Fibroblast of mammary gland (primary cell): ENCODE measurements at places on chromosomes 2 and 18.

DNA sequence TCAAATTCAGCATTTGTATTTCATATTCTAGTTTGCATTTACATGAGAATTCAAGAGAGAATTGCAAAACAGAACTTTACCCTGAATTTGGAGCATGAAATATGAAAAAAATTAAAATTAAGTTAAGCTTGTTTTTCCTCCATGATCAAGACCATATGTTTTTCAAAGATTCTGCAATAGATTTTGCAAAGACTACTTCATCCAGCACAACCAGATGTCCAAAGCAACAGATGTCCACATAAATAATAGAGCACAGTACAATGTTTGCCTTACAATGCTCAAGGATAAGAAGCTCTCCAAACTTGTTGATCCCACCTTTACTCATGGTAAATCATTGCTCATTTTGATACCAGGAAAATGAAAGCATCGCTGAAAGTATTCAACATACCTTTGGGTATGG lies 25.6 kb downstream of the FAP start:
- DNase-seq: peak; percentile 74

DNA sequence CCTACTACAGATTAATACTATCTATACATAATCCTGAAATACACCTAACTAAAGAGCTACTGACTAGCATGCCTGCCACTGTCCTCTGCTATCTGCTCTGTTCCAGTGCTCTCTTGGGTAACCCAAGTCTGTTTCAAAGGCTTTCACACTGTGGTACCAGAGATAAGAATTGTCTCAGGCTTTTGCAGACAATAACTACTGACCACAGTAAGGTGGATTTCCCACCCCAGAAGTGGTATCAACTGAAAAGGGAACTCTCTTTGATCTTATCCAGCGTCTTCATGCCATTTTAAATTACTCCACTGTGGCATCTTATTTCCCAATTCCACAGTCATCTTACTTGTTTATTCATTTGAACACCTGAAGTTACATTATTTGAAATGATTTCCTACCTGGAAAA lies 190.2 kb downstream of the IKZF2 start:
- no peak for DNase-seq

DNA sequence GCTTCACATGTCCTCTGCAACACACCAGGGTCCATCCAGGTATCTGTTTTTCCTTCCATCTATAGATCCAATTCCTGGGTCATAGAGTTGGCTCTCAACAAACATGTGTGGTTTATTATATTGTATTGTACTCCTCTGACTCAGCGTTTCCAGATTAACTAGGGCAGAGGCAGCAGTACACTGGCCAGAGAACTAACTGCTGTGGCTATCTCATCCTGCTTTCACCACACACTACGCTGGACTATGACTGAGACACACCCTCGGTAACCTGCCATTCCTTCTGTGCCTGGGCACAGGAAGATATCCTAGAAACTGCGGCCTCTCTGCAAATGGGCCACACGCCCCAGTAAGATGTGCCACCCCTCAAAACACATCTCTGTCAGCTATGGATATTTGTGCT lies 159.8 kb upstream of the STK17B start:
- DNase-seq: peak; percentile 93

DNA sequence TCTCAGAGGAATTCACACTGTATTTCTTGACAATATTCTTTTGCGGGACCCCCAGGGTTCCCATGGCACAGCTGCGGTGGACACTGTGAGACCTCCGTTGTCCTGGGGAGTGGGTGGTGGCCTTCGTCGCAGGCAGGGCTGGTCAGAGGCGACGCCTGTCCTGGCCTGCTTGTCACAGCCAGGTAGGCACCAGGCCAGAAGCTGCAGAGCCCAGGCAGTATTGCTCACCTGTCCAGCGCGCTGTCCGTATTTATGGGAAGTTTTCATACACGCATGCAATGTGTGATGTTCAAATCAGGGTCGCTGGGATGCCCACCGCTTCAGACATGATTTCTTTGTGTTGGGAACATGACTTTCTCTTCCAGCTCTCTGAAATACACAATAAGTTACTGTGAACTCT lies 126.6 kb downstream of the RTP5 start:
- no peak for DNase-seq

DNA sequence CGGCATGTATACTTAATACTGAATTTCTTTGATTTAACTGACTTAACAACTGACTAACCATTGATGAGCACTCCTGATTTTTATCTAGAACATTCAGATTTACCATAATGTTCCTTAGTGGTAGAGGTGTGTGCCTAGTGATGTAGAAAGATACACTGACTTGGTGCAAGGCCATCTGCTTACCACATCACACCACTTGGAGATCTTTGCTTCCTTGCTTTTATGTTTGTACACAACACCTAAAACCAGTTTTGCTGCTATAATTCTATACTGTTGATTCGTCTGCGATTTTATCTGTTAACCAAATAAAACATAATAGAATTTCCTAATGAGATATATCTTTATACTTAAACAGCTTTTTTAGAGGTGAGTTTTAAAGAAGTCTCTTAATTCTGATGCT lies 3.9 kb upstream of the FARP2 start:
- DNase-seq: no peak

GRCh38 chr18:22300665-22301636 lies 116.8 kb downstream of the CTAGE1 start:
- DNase-seq: no peak

DNA sequence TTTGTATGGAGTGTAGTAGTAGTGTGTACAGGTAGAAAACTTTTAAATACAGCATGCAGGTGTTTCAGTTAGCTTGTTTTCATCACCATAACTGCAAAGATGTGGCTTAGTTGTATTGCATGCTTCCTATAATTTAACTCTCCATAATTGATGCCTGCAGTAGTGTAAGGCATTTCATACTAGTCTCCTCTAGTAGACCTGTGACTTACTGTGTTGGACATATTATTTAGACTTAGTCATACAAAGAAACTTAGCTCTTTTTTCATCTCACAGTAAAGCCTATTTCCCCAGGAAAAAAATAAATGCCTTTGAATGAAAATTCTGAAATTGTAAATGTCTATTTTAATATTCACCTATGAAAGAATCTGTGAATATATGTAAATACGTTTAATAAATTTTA lies 52.8 kb upstream of the TWSG1 start:
- no peak for DNase-seq

GRCh38 chr2:98903767-98904485 lies 32.1 kb downstream of the CRACDL start:
- DNase-seq: no peak

- DNase-seq: no peak
These were observed 293.8 kb downstream of the LRRTM4 start for GRCh38 chr2:77228391-77228790.

GRCh38 chr2:220373878-220374277 lies 746.4 kb downstream of the SLC4A3 start:
- peak; percentile 6 for DNase-seq

GRCh38 chr2:172086241-172087206 lies 1.2 kb downstream of the DLX1 start:
- DNase-seq: no peak

DNA sequence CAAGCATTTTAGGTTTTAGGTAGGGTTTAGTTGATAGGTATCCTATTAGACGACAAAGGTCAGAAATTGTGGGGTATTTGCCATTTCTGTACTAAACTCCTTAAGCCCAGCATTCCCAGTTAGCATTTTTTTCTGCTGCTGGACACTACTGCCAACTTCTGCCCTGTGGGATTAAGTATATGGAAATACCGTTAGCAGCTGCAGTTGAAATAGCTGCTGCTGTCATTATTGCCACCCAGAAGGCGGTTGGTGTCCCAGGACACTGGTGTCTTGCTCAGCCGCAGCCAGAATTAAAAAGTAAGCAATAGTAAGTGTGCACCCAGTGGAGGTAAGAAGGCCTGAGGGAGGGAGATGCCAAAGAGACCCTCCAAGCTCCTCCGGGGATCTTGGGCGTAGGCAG lies 1.9 kb upstream of the UXS1 start:
- DNase-seq: no peak

DNA sequence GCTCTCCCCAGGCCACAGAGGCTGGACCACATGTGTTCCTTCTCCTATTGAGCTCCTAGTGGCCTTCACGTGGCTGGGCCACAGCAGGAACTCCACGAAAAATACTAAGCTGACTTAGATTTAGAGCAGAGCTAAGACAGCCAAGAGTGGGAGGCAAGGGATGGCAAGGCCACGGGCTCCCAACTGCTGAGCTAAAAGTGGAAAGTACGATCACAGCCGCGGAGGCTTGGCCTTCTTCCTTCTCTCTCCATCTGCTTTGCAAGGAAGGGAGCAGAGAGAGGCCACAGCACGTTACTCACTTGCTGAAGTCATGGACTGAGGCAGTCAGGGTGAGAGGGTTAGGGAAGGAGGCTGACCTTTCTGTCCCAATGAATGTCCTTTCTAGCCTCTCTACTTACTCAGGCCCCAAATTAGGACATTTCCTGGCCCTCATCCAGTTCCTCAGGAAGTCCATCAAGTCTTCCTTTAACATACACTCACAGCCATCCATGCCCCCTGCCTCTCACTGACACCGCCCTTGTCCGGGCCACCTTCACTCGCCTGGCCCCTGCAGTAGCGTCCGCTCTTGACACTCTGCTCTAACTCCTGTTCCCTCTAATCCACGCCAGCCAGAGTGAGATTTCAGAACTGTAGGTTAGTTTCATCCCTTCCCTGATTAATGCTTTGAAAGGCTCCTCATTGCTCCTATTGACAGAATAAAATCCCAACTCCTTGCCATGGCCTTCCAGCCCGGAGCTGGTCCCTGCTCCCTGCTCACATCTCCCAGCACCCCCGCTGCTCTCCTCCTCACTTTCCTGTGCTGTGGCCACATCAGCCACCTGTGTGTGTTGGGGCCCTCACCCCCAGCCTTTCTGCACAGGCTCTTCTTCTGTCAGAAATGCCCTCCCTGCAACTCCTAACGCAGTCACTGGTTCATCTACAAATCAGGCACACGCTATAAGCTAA lies 204.2 kb downstream of the CYP26B1 start:
- peak; percentile 79 for DNase-seq
